B cell (primary cell): ENCODE measurements at places on chromosomes 1 and 21. TPM values are rescaled to one million over a fixed set of nuclear protein-coding genes. Genes with fewer than 3 reads are reported as not detected.

DNA sequence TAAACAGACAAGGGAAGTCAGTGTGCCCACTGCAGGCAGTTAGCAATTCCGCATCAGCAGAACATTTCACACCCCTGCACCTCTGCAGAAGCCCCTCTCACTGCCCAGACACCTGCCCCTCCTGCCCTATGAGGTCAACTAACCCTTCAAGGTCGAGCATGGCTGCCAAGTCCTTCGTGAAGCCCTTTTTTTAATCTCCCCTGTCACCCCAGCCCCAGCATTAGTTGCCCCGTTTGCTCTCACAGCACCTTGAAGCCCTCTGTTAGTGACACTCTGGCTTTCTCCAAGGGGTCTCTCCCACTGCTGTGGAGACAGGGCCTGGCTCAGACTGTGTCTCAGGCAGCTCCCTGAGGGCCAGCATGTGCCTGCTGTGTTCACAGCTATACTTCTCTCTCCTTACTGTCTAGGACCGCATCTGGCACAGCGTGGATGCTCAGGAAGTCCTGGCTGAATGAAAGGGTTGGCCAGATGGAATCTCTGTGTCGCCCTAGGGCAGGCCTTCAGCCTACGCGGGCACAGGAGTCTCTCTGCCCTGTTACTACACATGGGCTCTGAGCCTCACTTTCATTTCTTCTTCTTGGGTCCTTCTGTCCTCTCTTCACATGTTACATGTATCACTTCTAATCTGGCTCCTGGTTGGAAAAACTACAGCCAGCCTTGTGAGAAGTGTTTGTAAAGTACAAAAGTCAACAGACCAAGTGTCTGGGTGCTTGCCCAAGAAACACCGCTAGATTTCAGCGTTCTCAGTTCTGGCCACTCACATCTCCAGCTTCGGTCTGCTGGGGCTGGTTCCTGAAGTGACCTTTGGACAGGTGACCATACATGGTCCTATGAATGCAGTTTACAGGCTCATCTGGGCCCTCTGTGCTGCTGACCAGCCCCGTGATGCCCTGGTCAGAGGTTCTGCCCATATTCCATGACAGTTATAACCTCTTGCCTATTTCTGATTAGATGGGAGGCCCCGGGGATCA lies 19.7 kb downstream of the SLC2A1 start:
- no peak for DNase-seq

DNA sequence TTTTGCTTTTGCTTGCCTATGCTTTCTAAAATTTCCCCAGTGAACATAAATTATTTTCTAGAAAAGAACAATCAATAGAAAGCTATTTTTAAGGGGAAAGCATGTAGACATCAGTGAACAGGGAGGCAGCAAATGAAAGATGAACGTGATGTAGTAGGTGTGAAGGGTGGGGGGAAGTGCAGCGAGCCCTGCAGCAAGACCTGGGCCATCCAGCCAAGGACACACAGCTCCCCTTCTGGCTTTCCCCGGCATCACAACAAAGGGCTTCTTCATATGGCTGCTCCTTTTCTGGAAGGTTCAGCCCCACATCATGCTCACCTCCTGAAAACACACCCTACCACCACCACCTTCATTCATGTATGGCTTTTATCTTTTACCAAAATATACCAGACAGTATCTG lies 109.2 kb upstream of the ETS2 start:
- DNase-seq: no peak

Gene NR0B2
- total RNA-seq: not detected in 2 replicates

GRCh38 chr1:60277269-60277668 lies 203.7 kb upstream of the C1orf87 start:
- no peak for DNase-seq

Gene OR10Z1
- total RNA-seq: not detected in 2 replicates

- no peak for DNase-seq
Observed at GRCh38 chr21:42671778-42672593, 18.6 kb downstream of the PDE9A start.

Gene CCDC18
- 16.0 and 24.2 TPM in 2 replicates for total RNA-seq

Gene SELENON
- total RNA-seq: 16.5 and 16.7 TPM in 2 replicates

Gene MYOM3
- total RNA-seq: not detected in 2 replicates

Gene UBASH3A
- 0.12 and 0.15 TPM in 2 replicates for total RNA-seq

GRCh38 chr1:15522551-15522950 lies 1.5 kb downstream of the CASP9 start:
- DNase-seq: peak; percentile 31

DNA sequence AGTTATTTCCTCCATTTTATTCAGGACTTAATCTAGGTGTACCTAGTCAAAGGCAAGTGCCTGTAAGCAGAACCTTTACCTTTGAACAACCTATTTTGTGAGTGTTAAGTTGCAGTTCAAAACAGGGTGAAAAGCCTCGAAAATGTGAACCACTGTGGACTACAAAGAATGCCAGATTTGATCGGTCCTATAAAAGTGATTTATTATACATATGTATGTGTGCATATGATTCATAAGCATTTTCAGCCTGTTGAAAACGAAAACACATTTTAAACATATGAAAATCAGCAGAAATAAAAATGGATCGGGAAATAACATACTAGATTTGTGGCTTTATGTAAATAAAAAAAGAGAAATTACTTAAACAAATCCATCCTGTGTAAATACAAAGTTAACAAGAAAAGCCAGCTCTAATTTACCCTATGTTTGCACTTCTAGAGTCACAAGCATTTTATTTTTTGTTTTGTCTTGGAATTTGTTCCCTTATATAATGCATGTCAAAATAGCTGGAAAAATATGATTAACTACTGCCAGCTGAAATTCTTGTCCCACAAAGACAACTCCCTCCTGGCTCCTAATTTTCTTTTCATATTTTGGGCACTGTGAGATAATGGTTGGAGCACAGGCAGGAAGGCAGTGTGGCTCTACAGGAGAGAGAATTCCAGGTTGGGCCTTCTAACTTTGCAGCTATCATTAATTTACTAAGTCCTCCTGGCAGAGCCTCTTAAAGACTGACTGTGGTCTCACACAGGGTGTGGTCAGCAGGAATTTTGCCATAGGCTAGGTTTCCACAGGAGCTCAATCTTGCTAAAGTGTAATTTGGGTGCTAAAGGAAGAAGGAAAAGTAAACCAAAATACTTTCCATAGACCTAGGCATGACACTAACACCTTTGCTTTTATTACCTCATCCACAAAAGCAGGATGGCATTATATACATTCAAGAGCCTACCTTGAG lies 70.2 kb upstream of the CDC42BPA start:
- no peak for DNase-seq

Gene CIART
- total RNA-seq: 0.27 TPM in 1 of 2 replicates, not detected in the other

- DNase-seq: no peak
Observed at GRCh38 chr1:103146166-103146565, 37.8 kb upstream of the COL11A1 start.
